ENCODE measurements at places on chromosomes 1 and 21. TPM values are rescaled to one million over a fixed set of nuclear protein-coding genes. Genes with fewer than 3 reads are reported as not detected.

DNA sequence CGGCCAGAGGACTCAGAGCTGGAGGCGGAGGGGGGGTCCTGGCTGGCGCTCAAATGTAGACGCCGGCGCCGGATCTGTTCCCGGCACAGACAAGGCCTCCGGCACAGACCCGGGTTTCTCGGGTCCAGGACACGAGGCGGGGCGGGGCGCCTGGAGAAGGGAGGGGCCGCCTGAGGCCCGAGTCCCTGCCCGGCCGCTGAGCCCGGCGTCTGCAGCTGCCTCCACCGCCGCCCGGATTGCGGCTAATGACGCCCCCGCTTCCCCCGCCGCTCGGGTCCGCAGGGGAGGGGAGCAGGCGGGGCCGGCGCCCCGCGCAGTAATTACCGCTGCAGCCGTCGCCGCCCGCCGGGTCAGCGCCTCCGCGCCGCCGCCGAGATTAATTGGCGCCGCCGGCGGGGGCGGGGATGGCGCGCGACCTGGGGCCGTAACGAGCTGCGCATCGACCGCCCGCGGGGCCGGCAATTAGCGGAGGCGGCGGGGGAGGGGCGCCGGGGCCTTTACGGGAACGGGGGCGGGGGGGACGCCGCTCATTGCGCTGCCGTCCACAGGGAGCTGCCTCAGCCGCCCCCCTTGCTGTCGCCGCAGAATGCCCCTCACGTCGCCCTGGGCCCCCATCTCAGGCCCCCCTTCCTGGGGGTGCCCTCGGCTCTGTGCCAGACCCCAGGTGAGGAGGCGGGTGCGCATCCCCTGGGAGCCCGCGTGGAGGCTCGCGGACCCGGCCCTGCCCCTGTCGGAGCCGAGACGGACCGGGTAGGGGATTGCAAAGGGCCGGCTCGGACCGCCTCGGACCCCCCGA lies 17.3 kb downstream of the NOC2L start:
- H3K4me3 ChIP-seq = peak overlapping the region; percentile 83
- DNase-seq = peak; percentile 35
- H3K27ac ChIP-seq = no peak overlapping the region
- peaks cover 5% of the 10 kb centered on the region for H3K4me1 ChIP-seq
- peaks cover 18% of the 10 kb centered on the region for H3K27me3 ChIP-seq
- no peaks in the 10 kb centered on the region for H3K36me3 ChIP-seq

GRCh38 chr1:51115714-51116404 lies 13.8 kb downstream of the C1orf185 start:
- H3K36me3 ChIP-seq = no peaks in the 10 kb centered on the region
- DNase-seq = no peak
- H3K27me3 ChIP-seq = peaks cover 14% of the 10 kb centered on the region
- H3K4me1 ChIP-seq = no peaks in the 10 kb centered on the region
- H3K27ac ChIP-seq = no peak overlapping the region
- no peak overlapping the region for H3K4me3 ChIP-seq

CD52 gene
- total RNA-seq = 245 TPM

PTGS2 gene
- 32.4 TPM for total RNA-seq

IFFO2 gene
- total RNA-seq = 79.1 TPM

GRCh38 chr1:151837884-151838221 lies 1.8 kb downstream of the C2CD4D start:
- no peaks in the 10 kb centered on the region for H3K27me3 ChIP-seq
- peak overlapping the region; percentile 96 for H3K27ac ChIP-seq
- peaks cover 4% of the 10 kb centered on the region for H3K36me3 ChIP-seq

- H3K27ac ChIP-seq = no peak overlapping the region
- H3K36me3 ChIP-seq = peaks cover 11% of the 10 kb centered on the region
- H3K27me3 ChIP-seq = peaks cover 24% of the 10 kb centered on the region
- no peak overlapping the region for H3K4me3 ChIP-seq
Observed at GRCh38 chr1:115624859-115625258, 16.9 kb upstream of the VANGL1 start.

GRCh38 chr1:229037806-229038405 lies 233.0 kb upstream of the RAB4A start:
- no peak overlapping the region for H3K4me3 ChIP-seq
- H3K4me1 ChIP-seq = peaks cover 10% of the 10 kb centered on the region
- no peaks in the 10 kb centered on the region for H3K36me3 ChIP-seq

- no peaks in the 10 kb centered on the region for H3K36me3 ChIP-seq
- no peak overlapping the region for H3K27ac ChIP-seq
- DNase-seq = no peak
- H3K27me3 ChIP-seq = no peaks in the 10 kb centered on the region
- no peaks in the 10 kb centered on the region for H3K4me1 ChIP-seq
Observed at GRCh38 chr1:61107638-61108037, 25.3 kb downstream of the NFIA start.

GRCh38 chr21:27814226-27814625 lies 847.3 kb upstream of the ADAMTS5 start:
- H3K4me3 ChIP-seq = no peak overlapping the region
- H3K27ac ChIP-seq = no peak overlapping the region
- no peaks in the 10 kb centered on the region for H3K36me3 ChIP-seq
- no peak for DNase-seq

DNA sequence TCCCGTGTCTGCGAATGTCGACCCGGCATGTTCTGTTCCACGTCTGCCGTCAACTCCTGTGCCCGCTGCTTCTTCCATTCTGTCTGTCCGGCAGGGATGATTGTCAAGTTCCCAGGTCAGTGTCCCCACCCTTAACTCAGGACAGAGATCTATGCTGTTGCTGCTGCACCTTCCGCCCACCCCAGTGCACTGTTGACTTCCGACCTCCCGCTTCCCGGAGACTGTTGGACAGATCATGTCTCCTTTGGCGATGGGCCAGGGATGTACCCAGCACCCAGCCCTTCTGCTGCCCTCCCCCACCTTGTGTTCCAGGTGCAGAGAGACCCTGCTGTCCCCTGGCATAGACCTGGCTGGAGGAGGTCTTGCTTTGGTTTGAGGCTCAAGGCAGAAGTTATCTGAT lies 41.3 kb downstream of the TNFRSF8 start:
- H3K36me3 ChIP-seq = peaks cover 21% of the 10 kb centered on the region
- no peaks in the 10 kb centered on the region for H3K27me3 ChIP-seq
- no peak overlapping the region for H3K27ac ChIP-seq
- DNase-seq = no peak

GRCh38 chr1:192080684-192081083 lies 77.6 kb upstream of the RGS18 start:
- no peaks in the 10 kb centered on the region for H3K36me3 ChIP-seq
- H3K27ac ChIP-seq = no peak overlapping the region
- H3K4me3 ChIP-seq = no peak overlapping the region
- no peaks in the 10 kb centered on the region for H3K27me3 ChIP-seq
- no peaks in the 10 kb centered on the region for H3K4me1 ChIP-seq

DNA sequence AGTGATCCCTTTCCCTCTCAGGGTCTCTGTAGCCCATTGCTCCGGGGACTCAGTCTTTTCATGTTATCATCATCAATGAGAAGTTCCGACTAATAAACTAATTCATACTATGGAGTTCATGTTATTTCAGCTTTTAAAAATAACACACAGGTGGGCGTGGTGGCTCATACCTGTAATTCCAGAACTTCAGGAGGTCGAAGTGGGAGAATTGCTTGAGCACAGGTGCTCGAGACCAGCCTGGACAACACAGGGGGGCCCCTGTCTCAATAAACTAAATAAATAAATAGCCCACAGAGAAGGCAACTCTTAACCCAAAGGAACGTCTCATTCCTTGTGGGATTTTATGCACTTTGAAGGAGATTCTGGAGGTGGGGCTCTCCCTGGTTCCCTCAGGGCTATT lies 14.5 kb downstream of the MYBPH start:
- H3K4me3 ChIP-seq = no peak overlapping the region
- H3K4me1 ChIP-seq = no peaks in the 10 kb centered on the region
- H3K36me3 ChIP-seq = peaks cover 4% of the 10 kb centered on the region
- H3K27me3 ChIP-seq = peaks cover 23% of the 10 kb centered on the region

GRCh38 chr1:40870135-40870728 lies 8.1 kb upstream of the CITED4 start:
- H3K36me3 ChIP-seq = peaks cover 3% of the 10 kb centered on the region
- no peak for DNase-seq
- H3K4me3 ChIP-seq = no peak overlapping the region

GRCh38 chr1:101506541-101507164 lies 269.8 kb downstream of the S1PR1 start:
- DNase-seq = peak; percentile 51
- no peak overlapping the region for H3K27ac ChIP-seq
- H3K27me3 ChIP-seq = peaks cover 7% of the 10 kb centered on the region
- H3K4me3 ChIP-seq = no peak overlapping the region

XCL2 gene
- total RNA-seq = 51.0 TPM

GRCh38 chr21:17925899-17926298 lies 106.7 kb upstream of the C21orf91 start:
- no peaks in the 10 kb centered on the region for H3K4me1 ChIP-seq
- H3K27ac ChIP-seq = no peak overlapping the region
- H3K36me3 ChIP-seq = no peaks in the 10 kb centered on the region
- H3K4me3 ChIP-seq = no peak overlapping the region

DNA sequence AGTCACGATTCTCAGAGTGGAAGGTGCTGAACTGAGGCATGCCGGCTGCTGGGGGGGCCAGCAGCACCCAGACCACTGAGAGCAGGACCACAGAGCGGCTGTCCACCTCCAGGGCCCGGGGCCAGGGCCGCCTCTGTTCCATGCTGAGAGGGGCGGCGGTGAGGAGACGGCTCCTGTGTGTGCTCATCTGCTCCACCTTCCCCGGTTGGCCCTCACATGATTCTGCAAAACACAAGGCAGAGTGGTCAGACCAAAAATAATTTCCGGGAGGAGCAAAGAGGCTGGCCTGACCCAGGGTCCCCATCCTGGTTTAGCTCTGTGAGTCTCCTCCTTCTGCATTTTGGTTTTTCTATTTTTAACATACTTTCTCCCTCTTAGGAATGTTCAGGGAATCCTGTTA lies 26.4 kb downstream of the PLXNA2 start:
- DNase-seq = no peak
- no peak overlapping the region for H3K27ac ChIP-seq
- no peak overlapping the region for H3K4me3 ChIP-seq
- H3K27me3 ChIP-seq = peaks cover 30% of the 10 kb centered on the region
- peaks cover 9% of the 10 kb centered on the region for H3K4me1 ChIP-seq

DNA sequence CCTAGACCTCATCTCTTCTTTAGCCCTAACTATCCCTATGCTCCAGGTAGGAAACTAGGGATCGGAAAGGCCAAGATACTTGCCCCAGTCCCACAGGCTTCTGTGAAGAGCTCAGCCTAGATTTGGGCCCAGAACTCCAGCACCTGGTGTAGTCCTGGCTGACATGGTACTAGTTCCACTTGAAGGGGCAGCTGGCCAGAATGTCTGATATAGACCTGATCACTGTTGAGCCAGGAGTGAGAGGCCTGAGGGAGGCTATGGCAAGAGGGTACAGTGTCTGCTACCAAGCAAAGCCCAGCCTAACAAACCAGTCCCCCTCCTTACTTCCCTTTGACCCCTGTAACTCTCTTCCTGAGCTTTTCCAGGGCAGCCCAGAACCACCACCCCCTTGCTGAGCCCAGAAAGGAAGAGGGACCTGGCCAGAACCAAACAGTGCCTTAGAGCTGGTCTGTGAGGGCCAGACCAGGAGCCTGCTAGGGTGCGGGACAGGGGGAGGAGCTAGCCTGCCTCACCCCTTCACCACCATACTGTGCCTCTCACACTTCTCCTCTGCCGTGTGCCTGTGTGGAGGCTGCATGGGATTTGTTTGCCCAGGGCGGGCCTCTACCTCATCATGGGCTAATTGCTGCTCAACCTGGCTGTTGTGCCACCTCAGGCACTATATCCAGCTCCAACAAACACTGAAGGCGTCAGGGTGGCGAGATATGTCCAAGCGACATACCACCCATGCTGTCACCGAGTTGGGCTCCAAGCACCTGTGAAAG lies 10.9 kb downstream of the POMGNT1 start:
- H3K4me3 ChIP-seq = no peak overlapping the region
- DNase-seq = no peak
- no peaks in the 10 kb centered on the region for H3K27me3 ChIP-seq
- H3K27ac ChIP-seq = no peak overlapping the region

DNA sequence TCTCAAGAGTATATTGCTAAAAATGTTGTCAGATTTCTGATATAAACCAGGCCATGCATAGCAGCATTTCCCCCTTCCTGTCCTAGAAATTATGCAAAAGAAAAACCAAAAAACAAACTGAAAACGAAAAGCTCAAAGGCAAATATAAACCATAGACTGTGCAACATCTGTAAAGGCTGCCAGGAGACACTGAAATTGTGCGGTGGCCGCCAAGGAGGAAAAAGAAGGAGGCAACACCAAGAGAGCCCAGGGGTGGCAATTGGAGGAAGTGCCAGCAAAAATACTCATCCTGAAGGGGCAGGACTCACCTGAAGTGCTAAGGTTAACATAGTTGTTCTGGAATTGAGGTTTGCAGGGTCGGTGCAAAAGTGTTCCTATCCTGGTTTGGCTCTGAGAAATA lies 92.0 kb downstream of the RWDD3 start:
- H3K27me3 ChIP-seq = peaks cover 15% of the 10 kb centered on the region
- H3K27ac ChIP-seq = no peak overlapping the region
- no peaks in the 10 kb centered on the region for H3K36me3 ChIP-seq
- H3K4me3 ChIP-seq = no peak overlapping the region

All from activated T-cell treated with anti-CD3 and anti-CD28 coated beads, Interleukin-2, amount 50 U/mL, for 72 hours (primary cell).